ENCODE measurements at places on chromosomes 16 and 17.

DNA sequence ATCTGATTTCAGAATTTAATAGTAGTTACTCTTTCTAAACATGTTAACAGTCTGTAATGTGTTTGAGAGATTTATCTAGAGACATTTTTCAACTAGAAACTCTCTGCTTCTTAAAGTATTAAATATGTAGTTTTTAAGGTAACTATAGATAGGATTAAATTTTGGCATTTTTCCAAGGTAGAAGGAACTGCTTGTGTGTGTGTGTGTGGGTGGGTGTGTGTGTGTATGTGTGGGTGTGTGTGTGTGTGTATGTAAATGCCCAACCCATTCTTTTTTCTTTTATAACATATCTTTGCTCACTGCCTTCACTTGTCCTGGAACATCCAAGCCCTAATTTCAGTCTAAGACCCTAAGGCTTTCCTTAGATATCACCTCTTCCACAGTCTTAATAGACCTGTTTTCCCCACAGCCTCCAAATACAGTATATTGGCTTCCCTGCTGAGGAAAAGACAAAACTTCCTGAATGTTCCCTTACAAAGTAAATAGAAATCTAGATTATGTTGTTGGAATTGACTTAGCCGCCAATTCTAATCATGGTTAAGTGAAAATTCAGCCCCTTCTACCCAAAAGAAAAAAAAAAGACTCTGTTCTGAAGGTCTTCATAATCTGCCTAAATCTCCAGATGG is 33.5 kb downstream of the NUP93 start:
- no peak overlapping the region for H3K4me3 ChIP-seq
- DNase-seq: no peak
- no peaks in the 10 kb centered on the region for H3K27me3 ChIP-seq
- H3K36me3 ChIP-seq: peaks cover 51% of the 10 kb centered on the region
- H3K4me1 ChIP-seq: no peaks in the 10 kb centered on the region

DNA sequence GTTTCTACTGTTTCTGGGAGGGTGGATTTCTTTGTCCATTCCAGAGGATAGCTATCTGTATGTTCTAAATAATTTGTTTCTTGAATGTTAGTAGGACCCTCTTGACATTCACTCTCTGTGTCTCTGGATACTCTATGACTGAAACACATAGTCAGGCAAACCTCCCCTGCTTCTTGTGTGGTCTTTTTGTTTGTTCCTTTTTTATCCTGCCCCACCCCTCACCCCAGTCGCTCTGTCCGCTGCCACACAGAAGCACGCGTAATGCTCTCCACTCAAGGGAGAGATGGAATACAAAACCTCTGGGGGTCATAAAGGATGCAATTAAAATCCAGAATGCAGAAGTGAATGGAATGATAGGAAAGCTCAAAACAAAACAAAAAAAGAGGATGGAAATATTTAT is 253.1 kb downstream of the RBFOX1 start:
- no peaks in the 10 kb centered on the region for H3K27me3 ChIP-seq
- no peak for DNase-seq
- H3K4me1 ChIP-seq: no peaks in the 10 kb centered on the region
- H3K27ac ChIP-seq: no peak overlapping the region

GRCh38 chr16:82432261-82432660 is 194.5 kb upstream of the CDH13 start:
- H3K4me1 ChIP-seq: no peaks in the 10 kb centered on the region
- H3K27ac ChIP-seq: no peak overlapping the region
- no peak overlapping the region for H3K4me3 ChIP-seq
- no peaks in the 10 kb centered on the region for H3K36me3 ChIP-seq
- no peak for DNase-seq
- H3K27me3 ChIP-seq: no peaks in the 10 kb centered on the region

- peaks cover 17% of the 10 kb centered on the region for H3K4me1 ChIP-seq
- no peak overlapping the region for H3K27ac ChIP-seq
- peaks cover 2% of the 10 kb centered on the region for H3K36me3 ChIP-seq
- no peak for DNase-seq
Observed at GRCh38 chr17:65463242-65463641, 98.2 kb downstream of the AXIN2 start.

DNA sequence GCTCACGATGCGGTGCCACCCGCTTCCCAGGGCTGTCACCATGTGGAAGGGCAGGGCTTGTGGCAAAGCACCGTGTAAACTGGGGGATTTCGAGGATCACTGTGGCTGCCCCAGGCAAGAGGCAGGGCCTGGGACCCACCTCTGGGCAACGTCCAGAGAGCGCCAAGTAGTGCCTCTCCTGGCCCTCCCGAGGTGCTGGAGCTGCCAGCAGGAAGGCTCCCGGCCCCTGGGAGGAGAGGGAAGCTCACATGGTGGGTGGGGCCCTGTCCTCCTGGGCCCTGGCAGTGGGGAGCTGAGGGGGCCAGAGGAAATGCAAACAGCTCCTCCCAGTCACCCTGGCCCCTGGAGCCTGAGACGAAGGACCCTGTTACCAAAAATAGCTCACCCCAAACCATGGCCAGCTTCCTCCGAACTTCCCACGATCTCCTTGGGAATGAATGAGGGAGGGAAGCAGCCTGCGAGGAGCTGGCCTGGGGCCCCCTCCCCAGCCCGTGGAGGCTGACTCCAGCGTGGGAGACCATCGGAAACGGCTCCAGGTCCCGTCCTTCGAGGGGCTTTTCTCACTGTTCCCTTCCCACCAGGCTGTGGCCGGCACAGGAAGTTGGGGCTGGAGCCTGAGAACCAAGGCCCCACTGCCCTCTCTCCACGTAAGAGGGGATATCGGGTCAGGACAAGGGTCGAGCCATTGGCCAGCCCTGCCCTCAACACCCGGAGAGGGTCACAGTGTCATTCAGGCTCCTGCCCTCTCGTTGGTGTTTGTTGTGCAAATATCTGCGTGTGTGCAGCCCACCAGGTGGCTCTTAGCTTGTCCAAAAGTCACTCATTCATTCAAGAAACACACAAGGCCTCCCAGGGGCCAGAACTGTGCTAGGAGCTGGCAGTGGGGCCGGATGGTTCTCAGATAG is 17.7 kb downstream of the VASN start:
- H3K27ac ChIP-seq: peak overlapping the region; percentile 36
- peaks cover 53% of the 10 kb centered on the region for H3K4me1 ChIP-seq
- H3K27me3 ChIP-seq: no peaks in the 10 kb centered on the region
- H3K36me3 ChIP-seq: no peaks in the 10 kb centered on the region
- no peak for DNase-seq

- no peaks in the 10 kb centered on the region for H3K27me3 ChIP-seq
- H3K4me3 ChIP-seq: no peak overlapping the region
- DNase-seq: no peak
- peaks cover 5% of the 10 kb centered on the region for H3K4me1 ChIP-seq
Observed at GRCh38 chr17:27339198-27339835, 45.4 kb downstream of the WSB1 start.

Measured in neuronal stem cell (in vitro differentiated cells).